Esophagus squamous epithelium (tissue), 5 donors: ENCODE measurements at places on chromosomes 11 and 22.

GRCh38 chr11:114569801-114570200 lies 10.1 kb upstream of the NXPE1 start:
- no peak for DNase-seq

DNA sequence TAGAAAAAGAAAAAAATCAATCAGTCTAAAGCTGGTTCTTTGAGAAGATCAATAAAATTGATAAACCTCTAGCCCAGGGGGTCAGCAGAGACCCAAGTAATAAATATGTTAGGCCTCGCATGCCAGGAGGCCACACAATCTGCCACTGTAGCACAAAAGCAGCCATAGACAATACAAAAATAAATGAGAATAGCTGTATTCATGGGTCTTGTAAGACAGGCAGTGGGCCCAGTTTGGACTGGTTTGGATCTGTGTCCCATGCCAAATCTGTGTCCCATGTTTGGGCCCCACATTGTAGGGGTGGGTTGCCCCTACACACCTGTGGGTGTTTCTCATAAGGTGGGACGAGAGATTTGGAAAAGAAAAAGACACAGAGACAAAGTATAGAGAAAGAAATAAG lies 6.6 kb upstream of the PLAAT4 start:
- no peak for DNase-seq

- no peak for DNase-seq
Measured at GRCh38 chr11:118051136-118051610, 25.7 kb upstream of the TMPRSS4 start.

DNA sequence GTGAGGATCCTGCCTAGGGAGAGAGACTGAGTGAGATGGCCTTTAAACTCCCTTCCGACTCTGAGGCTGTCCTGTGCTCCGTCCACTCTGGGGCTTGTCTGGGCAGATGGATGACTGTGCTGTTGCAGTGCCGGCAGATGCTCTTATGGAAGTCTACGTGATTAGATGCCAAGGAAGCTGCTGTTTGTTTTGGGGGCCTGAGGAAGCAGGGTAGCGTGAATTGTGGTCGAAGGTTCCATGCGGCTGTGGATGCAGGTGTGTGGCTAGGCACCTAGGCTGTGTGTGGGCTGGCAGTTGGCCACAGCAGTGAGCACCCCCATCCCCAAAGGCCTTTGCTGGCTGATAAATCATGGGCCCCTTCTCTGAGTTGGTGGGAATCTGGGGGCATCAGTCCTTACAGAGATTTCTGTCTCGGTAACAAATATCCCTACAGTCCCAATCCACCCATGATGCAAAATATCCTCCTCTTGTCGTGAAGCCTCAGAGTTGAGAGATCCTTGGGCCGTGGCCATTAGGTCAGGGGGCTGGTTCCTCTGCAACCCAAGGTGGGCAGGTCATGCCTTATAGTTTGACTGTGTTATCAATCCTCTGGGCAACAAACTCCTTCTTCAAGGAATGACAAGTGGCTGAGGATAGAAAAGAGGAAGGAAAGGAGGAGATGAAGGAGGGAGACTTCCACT lies 31.2 kb downstream of the AMPD3 start:
- no peak for DNase-seq

- no peak for DNase-seq
Measured at GRCh38 chr22:29803190-29803589, 34.9 kb downstream of the ASCC2 start.

- no peak for DNase-seq
Measured at GRCh38 chr22:27937453-27937852, 18.4 kb upstream of the PITPNB start.

GRCh38 chr11:85316967-85317366 lies 310.2 kb downstream of the DLG2 start:
- DNase-seq, result no peak
